ENCODE measurements at places on chromosomes 7 and 10.

- DNase-seq: no peak
These were observed 1.3 kb downstream of the VWDE start for GRCh38 chr7:12402365-12402725.

- DNase-seq: no peak
These were observed 119.5 kb downstream of the DOCK4 start for GRCh38 chr7:112086496-112087254.

DNA sequence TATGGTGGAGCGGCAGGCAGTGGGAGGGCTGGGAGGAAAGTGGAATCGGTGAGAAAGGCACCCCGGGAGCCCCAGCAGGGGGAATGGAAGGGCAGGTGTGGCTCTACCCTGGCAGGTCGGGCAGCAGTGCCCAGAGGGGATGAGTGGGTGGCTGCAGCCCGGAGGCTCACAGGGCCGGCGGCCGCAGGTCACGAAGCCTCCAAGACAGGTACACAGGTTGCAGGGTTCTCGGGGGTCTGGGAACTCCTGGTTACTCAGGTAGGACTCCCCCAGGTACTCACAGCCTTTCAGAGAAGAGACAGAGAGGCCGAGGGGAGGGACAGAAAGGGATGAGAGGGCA lies 21.8 kb downstream of the KCP start:
- no peak for DNase-seq

- DNase-seq: no peak
These were observed 95.3 kb downstream of the ZNF22 start for GRCh38 chr10:45096001-45096400.

GRCh38 chr7:149586646-149587645 lies 89.3 kb upstream of the ZNF746 start:
- no peak for DNase-seq

DNA sequence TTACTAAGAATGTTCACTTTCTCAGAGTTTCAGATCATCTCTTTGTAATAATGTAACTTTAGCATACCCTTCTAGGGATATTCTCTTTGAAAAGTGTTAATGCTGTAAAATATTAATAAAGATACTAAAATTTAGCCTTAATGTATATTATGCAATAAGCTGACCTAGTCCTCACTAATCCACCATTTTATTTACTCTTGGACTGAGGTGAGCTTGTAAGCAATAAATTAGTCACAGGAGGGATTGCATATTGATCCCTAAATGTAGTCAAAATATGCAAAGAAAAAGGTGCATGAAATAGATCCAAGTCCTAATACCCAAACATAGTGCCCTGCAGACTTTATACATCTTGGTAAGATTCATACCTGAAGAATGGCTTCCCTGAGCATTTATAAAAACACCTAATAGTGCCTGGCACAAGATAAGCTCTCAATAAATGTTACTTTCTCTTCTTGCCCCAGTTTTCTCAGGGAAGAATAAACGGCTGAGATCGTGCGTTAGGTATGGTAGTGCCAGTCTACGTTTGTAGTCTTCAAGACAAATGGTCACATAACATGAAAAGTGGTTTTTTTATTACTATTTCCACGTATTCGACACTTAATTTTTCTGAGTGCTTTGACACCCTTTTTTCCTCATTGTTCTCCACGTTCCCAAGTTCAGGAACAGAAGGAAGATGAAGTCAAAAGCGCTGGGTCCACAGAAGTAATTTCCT lies 14.3 kb downstream of the INSIG1 start:
- no peak for DNase-seq

GRCh38 chr7:92973974-92974373 lies 137.6 kb upstream of the CDK6 start:
- no peak for DNase-seq

GRCh38 chr10:19908991-19909696 lies 92.9 kb downstream of the PLXDC2 start:
- no peak for DNase-seq

GRCh38 chr7:83040484-83040883 lies 122.2 kb downstream of the PCLO start:
- no peak for DNase-seq

DNA sequence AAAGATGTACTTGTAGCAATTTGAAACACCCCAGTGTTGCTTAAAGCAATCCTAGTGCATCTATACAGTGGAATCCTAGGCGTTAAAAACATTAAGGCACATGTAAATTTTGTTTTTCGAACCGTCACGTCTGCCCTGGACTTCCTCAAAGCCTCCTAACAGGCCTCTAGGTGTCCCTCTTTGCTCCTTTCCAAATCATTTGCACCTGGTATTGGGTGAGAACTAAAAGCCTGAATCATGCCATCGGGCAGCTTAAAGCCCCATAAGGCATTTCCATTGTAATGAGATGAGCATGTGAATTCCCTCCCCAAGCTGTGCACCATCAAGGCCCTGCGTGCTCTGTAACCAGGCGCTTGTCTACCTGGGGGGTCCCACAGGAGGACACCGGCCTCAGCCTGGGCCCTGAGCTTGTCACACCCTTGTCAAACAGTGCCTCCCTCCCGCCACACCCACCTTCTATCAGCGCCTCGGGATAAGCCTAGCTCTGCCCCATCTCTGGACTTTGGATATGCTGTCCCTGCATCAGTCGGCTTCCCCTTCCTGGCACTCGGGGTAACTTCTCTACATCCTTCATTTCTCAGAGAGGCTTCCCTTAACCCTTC lies 89.2 kb downstream of the WDR11 start:
- no peak for DNase-seq

DNA sequence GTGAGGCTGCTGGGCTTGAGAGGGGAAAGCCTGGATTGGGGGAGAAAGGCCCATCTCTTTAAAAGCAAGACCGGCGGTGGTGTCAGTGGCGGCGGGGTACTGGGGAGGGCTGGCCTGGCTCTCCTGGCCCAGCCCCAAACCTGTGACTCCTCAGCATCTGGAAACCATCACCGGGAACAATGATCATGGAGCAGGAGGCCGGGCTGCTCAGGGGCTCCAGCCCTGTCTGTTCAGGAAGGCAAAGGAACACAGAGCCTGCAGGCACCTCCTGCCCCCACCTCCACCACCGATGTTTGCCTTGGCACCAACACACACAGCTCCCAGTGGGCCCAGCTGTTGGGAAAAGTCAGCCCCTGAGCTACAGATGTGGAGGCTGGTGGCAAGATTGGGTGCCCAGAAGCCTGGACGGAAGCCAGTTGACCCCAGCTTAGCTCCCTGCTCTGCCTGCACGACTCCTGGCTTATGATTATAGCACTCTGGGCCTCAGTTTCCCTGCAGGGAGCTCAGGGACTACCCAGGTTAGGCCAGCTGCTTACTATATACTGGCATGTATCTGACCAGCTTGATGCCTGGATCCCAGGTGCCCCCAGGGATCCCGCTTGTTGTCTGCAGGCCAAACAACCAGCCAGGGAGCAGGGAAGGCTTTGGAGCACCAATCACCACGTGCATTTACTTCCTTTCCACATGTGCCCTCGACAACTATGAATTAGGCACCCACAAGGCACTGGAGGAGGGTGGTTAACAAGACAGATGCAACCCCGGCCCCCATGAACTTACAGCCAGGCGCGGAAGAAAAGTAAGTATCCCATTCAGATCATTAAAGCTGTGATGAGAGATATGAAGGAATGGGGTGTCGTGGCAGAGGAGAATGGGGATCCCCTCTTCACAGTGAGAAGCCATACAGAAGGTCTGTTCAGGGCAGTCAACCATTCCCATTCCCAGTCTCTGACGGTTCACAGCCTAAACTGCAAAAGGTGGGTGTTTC lies 37.3 kb downstream of the ZCCHC24 start:
- DNase-seq: no peak

DNA sequence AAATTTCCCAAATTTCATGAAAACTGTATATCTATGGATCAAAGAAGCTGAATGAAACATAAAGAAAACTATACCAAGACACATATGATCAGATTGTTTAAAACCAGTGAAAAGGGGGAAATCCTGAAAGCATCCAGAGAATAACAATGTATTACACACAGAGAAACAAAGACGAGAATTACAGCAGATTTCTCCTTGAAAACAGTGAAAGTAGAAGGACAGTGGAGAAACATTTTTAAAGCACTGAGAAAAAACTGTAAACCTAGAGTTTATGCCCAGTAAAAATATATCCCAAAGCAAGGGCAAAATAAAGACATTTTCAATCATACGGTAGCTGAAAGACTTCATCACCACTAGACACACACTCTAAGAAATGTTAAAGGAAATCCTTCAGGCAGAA lies 121.0 kb downstream of the DPY19L1 start:
- no peak for DNase-seq

DNA sequence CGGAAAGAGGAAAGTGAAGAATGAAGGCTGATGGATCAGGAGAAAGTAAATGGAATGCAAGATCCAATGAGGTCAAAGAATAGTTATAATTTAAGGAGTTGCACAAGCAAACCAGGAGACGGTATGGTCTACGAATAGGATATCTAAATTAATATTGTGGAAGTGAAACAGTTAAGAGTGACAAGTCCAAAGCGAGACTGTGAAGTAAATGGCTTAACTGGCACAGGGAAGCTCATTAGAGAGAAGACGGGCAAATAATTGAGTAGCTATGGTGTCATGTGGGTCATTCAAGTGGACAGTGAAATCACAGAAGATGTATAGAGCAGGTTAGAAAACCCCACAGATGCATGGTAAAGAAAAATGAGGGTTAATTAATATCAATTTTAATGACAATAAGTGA lies 3.2 kb downstream of the CYP51A1 start:
- DNase-seq: no peak

DNA sequence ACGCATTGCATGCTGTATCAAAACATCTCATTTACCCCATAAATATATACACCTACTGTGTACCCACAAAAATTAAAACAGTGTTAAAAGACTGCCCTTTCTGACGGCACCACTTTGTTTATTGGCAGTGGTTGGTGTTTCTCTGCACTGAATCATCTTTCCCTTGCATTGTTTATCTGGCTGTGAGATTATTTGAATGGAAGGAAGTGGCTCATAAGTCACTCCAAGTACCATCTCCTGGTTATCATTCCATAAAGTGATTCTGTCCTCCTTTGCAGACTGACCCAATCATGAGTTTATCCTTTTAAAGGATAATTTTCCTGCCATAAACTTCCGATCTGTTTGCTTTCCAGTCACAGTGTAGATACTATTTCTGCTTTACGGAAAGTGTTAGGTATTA lies 183.8 kb downstream of the CAMK1D start:
- no peak for DNase-seq

- DNase-seq: peak; percentile 68
These were observed at the start of gene IPMK for GRCh38 chr10:58267713-58268453. IPMK (minus strand) TSS chr10:58267894; CDS start chr10:58267611, 283 bp downstream.

- DNase-seq: no peak
These were observed 205.0 kb downstream of the PTPRN2 start for GRCh38 chr7:158382363-158383254.

GRCh38 chr7:80785276-80785675 lies 133.6 kb downstream of the SEMA3C start:
- DNase-seq: no peak
